ENCODE measurements at places on chromosomes 1 and 21.

GRCh38 chr21:44649521-44650100, 3.4 kb downstream of the KRTAP10-11 start:
- no peak for DNase-seq

- DNase-seq, result peak; percentile 26
Measured at GRCh38 chr1:224407571-224408293, 26.9 kb downstream of the WDR26 start.

DNA sequence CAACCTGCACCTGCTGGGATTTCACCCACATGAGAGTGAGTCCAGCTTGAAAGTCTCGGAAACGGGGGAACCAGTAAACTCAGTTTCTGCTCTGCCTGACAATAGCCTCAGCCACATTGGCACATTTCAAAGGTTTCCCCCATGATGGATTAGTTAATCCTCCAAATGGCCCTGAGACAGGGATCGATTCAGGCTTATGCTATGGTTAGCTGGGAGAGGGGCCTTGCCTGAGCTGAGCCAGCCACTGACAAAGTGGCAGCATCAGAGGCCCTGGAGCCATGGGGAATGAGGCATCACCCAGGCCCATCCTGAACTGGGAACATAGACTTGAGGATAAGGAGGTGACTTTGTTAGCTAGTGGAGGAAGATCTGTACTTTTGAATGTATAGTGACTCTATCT, 2.9 kb upstream of the CLSTN1 start:
- no peak for DNase-seq

GRCh38 chr1:54404939-54405897, 976 bp downstream of the SSBP3 start:
- peak; percentile 26 for DNase-seq

DNA sequence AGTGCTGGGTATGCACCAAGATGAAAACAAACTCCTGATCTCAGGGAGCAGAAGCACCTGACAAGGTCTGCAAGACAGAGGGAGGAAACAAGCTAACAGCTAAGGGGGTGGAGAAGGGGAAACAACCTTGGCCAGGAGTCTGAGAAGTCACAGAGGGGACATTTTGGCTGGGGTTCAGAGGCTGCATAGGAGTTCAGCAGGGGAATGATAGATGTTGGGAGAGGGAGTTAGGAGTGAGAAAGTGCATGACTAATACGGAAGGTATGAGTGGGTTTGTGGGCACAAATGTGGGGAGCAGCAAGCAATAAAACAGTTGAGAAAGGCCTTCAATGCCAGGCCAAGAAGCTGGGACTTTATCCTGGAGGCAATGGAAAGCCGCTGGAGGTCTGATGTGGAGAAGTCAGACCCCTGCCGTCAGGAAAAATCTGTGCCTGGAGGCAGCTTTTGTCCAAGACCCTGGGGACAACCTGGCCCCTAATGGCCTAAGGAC, 16.4 kb downstream of the EPHA2 start:
- DNase-seq, result peak; percentile 81

DNA sequence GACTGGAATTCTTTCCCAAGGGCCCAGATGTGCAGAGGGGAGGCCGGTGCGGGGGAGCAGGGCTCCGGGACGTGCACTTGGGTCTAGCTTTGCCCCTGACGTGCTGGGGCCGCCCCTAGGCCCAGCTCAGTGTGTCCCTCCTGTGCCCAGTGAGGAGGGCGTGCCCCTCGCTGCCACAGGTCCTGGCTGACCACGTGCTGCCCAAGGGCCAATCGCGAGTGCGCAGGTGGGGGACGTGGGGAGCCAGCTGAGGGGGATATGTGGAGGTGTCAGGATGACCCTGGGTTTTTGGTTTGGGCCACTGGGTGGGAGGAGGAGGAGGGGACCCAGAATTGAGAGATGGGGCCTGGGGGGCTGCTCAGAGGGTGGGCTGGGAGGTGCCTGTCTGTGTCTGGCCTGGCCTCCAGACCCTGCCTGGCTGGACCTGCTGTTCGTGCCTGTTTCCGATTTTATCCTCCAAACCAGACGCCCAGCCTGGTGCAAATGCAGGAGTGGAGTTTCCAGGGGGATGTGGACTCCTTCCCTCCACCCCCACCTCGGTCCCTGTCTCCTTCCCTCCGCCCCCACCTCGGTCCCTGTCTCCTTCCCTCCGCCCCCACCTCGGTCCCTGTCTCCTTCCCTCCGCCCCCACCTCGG, 6.1 kb upstream of the RNF223 start:
- DNase-seq, result peak; percentile 67

- DNase-seq, result no peak
Measured at GRCh38 chr1:5125208-5125607, 470.8 kb downstream of the AJAP1 start.

- peak; percentile 89 for DNase-seq
Measured at GRCh38 chr1:66354311-66355201, 179.4 kb upstream of the SGIP1 start.

- peak; percentile 82 for DNase-seq
Measured at GRCh38 chr1:212721388-212722247, 22.0 kb upstream of the BATF3 start.

GRCh38 chr1:27318596-27318995, 3.4 kb upstream of the TMEM222 start:
- peak; percentile 42 for DNase-seq

DNA sequence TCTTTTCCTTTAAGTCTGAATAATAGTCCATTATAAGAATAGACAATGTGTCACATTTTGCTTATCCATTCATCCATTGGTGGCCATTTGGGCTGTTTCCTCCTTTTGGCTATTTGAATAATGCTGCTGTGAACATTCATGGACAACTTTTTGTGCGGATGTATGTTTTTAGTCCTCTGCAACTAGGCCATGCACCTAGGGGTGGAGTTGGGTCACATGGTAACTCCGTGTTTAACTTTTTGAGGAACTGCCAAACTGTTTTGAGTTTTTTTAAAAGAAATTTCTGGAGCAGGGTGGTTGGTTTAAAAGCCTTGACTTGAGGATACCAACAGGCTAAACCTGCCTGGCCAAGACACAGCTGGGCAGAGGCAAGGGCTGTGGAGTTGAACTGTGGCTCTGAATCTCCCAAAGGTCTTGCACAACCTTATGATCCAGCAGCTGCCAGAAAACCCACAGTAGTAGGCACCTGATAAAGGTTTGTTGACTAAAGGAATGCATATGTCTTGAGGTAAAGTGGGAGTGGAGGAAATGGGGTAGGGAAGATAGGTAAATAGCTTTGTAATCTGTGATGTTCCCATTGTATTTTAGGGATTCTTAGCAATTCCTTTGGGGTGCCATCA, 5.6 kb upstream of the RPTN start:
- no peak for DNase-seq

GRCh38 chr1:228827019-228827418, 91.7 kb downstream of the RHOU start:
- no peak for DNase-seq

DNA sequence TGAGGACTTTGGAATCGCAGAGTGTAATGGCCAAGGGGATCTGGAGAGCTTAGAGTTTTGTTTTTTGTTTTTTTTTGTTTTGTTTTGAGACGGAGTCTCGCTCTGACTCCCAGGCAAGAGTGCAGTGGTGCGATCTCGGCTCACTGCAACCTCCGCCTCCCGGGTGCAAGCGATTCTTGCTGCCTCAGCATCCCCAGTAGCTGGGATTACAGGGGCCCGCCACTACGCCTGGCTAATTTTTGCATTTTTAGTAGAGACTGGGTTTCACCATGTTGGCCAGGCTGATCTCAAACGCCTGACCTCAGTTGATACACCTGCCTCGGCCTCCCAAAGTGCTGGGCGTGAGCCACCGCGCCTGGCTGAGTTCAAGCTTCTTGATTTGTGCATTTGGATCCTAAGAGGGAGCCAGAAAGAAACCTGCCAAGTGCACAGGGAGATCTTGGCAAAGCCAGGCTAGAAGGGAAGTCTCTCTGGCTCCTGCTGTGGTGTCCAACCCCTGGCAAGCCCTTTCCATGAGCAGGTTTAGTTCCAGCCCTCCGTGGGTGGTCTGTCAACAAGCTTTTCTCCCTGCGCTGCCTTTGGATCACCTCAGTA, 852 bp downstream of the FAAH start:
- no peak for DNase-seq

DNA sequence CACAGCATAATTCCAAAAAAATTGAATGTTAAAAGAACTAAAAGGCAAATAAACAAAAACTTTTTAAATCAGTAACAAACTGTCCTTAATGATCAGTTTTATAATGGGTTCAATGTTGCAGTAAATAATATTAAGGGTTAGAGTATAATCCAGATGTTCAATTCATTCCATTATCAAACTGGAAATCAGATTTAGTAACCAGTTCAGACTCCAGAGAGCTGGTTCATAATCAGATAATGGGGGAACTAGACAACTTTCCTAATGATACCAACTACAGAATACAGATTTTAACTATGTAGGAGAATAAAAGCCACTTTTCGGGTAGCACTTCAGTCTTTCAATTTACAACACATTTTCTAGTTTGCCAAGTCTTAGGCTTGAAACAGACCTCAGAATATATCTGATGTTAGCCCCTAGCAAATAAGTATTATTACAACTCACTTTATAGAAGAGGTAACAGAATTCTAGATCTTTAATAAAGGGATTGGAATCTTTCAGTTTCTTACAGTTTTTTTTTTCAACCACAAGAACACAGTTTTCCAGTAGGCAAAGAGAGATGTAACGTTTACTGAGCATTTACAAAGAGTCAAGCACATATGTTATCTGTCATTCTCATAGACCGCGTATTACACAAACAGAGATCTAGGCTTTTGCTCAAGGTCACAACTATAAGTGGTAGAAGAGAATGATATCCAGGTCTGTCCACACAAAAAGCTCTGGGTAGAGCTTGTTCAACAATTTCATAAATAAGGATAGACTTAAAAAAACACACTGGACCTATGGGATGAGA, 1.9 kb upstream of the DCAF6 start:
- no peak for DNase-seq

GRCh38 chr1:238589843-238590435, 699.2 kb upstream of the ZP4 start:
- DNase-seq, result peak; percentile 96

GRCh38 chr1:34711485-34711884, 43.4 kb upstream of the GJB5 start:
- DNase-seq, result no peak

DNA sequence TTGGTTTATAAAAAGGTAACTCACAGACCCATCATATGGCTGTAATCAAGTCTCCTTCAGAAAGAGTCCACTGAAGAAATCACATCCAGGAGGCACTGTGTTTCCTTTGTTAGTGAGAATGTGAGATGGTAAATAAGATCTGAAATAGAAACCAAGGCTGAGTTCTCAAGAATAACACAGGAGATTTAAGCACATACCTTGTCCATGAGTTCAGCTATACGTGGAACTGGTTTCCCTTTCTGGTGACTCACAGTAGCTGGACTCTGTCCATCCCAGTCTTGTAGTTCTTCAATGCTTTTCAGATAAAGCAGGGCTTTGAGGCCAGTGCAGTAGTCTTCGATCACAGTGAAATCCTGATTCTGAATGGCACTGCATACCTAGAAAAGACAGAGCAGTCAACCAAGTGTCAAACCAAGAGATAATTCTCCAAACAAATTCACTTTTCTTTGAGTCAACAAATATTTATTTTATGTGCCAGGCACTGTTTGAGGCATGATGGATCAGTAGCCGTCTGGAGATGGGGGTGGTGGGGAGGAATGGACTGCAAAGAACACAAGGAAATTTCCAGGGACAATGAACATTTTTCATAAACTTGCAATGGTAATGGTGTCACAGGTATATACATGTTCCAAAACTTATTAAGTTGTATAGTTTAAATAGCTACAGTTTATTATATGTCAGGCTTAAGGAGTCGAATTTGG, 471.4 kb downstream of the PTBP2 start:
- peak; percentile 97 for DNase-seq

DNA sequence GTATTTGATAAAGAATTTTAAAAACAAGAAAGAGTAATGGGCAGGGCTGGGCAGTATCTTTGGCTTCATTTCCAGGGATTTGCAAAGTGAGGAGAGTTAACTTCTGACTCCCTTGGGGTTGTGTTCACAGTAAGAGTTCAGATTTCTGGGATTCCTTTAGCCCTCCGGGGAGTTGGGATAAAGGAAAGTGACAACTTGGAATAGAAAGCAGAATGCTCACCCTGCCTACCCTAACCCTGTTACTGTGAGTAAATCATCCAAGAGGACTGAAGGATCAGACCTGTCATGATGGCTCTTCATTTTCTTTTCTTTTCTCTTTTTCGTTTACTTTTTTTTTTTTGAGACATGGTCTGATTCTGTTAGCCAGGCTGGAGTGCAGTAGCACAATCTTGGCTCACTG, 76.1 kb downstream of the CACHD1 start:
- DNase-seq, result peak; percentile 50

DNA sequence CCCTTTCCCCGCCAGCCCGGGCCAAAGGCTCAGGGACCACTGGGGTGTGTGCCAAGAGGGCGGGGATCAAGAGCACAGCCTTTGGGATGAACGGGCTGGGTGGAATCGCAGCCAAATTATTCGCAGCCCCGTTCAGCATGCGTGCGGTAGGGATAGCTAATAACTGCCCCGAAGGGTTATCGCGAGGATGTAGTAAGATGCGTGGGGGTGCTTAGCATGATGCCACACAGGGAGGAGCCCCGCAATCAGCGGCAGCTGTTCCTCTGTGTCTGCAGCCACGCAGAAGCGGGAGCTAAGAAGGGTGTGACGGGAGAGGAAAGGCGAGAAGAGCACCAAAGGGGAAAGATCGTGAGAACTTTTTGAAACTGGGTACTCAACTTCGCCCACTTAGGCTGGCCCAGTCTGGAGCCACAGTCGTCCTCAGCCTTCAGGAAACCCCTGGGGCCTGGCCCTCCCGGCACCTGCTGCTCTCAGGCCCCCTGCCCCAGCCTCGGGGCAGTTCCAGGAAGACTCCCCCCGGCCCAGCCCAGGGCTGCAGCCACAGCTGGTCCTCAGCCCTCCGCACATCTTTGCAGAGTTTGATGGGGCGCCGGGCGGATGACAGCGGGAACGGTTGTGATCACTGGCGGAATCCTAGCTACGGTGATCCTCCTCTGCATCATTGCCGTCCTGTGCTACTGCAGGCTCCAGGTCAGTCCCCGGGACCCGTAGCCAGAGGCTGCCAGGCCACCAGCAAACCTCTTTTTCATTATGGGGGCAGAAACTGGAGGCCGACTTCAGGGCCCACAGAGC, 64.9 kb downstream of the TOR1AIP2 start:
- DNase-seq, result no peak

DNA sequence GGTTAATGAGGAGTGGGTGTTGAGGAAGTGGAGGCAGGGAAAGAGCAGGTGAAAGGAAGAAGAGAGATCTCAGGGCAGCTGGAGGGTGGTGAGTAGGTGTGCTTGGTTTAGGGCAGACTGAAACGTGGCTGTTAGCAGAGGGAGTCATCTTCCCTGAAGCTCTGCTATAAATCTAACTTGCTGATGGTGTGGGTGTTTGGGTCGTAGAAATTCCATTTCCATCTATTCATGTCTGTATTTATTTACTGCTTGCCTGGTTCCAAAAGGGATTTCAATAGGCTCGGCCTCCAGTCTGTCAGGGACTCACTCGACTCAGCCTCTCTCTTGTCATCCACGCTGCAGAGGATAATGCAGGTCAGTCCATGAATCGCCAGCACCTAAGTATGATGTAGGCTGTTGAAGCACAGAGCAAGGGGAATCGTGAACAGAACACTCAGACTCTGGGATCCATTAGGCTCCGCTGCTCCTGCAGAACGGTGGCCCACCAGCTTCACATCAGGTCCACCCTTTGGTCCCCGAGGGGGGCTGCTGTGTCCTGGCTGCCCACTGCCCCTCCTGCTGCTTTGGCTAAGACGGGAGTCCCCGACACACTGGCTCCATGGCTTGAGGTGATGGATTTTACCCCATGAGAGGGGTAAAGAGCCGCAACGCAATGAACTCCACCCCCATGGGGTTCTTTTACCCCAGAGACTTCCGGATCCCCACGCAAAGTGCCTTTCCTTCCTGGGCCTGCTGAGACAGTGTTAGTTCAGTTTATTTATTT, 156.2 kb downstream of the RHOU start:
- no peak for DNase-seq
